ENCODE measurements at places on chromosomes 11 and 22.

- DNase-seq, result no peak
Measured at GRCh38 chr11:8721609-8722500, 39.3 kb downstream of the RPL27A start.

DNA sequence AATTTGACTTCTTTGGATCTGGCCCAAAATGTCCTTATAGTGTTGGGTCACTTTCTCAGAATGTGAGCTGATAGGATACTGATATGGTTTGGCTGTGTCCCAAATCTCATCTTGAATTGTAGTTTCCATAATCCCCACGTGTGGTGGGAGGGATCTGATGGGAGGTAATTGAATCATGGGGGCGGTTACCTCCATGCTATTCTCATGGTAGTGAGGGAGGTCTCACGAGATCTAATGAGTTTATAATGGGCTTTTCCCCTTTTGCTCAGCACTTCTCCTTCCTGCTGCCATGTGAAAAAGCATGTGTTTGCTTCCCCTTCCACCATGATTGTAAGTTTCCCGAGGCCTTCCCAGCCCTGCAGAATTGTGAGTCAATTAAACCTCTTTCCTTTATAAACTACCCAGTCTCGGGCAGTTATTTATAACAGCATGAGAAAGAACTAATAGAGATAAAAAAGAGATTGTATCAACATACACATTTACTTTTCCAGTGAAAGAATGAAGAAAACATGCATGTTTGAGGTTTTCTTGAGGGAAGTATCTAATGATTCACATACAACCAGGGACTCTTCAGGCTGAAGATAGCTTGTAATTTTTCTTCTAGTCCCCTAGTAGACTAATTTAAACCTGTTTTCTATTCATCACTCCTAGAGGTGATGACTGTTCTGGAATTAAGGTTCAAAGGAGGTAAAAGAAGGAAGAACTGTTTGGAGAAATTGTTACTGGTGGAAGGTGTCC, 17.3 kb upstream of the CSTF3 start:
- no peak for DNase-seq

DNA sequence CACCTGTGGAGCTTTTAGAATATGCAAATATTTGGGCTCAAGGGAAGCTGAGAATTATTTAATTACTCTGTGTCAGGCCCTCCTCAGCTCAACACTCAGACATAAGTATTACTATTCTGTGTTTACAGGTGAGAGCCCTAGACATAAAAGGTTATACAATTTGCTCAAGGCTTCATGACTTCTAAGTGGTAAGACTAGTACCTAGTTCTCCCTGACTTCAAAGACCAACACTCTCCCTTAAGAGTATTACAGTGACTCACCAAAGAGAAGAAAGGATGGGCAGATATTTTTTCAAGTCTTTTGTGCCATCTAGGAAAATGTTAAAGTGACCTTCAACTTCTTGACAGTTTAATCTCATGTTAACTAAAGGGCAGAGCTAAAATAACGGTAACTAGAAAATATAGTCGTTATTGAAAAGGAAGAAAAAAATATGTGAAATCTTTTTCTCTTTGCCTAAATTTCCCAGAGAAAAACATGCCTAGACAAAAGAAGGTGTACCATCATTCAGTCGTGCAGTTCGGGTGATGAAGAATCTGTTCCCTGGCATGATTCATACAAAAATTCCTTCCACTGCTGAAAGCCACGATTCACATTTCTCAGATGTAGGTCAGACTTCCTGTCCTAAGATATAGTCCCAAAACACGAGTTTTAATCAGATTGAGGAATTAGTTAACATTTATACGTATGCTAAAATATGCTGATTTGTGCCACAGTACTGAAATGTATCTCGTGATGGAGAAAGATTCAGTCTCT, 849.1 kb upstream of the API5 start:
- DNase-seq, result no peak

GRCh38 chr11:2687782-2688191, 12.0 kb downstream of the KCNQ1OT1 start:
- DNase-seq, result no peak

GRCh38 chr22:38935023-38935422, 22.4 kb upstream of the APOBEC3A start:
- DNase-seq, result no peak

GRCh38 chr11:111445586-111445985, 66.5 kb upstream of the POU2AF1 start:
- no peak for DNase-seq

- DNase-seq, result no peak
Measured at GRCh38 chr22:29718949-29719898, 579 bp upstream of the CABP7 start.

DNA sequence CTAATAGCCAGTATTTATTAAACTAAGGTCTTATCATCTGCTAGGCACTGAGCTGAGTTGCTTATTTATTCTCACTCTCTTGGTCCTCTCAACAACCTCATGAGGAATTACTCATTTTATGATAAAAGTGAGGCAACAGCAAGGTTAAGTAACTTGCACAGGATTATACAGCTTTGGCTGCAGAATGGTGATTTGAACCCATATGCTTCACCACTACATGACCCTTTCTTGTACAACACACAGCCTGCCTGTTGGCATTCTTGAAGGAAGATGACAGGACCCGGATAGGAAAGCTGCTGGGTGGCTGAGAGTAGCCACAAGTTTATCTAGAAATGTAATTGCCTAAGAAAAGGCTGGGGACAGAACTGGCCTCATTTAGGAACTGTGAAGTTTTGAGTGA, 5.3 kb upstream of the PARVA start:
- DNase-seq, result no peak

GRCh38 chr11:33488971-33489370, 211.7 kb downstream of the C11orf91 start:
- no peak for DNase-seq

DNA sequence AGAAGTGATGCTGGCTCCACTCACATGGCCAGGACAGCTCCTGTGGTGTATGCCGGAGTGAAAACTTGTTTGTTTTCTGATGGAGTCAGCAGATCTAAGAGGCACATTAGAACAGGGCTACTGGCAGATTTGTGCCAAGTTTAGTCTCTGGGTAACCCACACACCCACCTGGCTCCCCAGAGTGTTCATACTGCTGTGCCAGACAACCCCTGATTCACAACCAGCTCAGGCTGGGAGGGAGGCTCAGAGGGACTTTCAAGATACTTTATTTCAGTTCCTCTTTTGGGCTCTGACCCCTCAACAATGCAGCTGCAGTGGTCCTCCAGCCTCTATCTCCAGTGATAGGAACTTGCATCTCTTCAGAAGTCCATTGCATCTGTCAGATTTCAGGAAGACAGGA, 8.5 kb downstream of the NTM start:
- DNase-seq, result no peak

DNA sequence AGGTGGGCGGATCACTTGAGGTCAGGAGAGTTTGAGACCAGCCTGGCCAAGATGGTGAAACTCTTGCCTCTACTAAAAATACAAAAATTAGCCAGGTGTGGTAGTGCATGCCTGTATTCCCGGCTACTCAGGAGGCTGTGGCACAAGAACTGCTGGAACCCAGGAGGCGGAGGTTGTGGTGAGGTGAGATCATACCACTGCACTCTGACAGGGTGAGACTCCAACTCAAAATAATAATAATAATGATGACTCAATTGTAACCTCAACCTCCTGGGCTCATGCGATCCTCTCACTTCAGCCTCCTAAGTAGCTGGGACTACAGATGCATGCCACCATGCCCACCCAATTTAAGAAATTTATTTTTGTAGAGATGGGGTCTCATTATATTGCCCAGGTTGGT, 15.6 kb upstream of the CHRNA10 start:
- no peak for DNase-seq

GRCh38 chr22:46011627-46012181, 34.7 kb upstream of the WNT7B start:
- DNase-seq, result no peak

- DNase-seq, result no peak
Measured at GRCh38 chr11:69301081-69301454, 7.1 kb downstream of the MYEOV start.

- no peak for DNase-seq
Measured at GRCh38 chr22:50080077-50080465, 5.2 kb downstream of the MLC1 start.

DNA sequence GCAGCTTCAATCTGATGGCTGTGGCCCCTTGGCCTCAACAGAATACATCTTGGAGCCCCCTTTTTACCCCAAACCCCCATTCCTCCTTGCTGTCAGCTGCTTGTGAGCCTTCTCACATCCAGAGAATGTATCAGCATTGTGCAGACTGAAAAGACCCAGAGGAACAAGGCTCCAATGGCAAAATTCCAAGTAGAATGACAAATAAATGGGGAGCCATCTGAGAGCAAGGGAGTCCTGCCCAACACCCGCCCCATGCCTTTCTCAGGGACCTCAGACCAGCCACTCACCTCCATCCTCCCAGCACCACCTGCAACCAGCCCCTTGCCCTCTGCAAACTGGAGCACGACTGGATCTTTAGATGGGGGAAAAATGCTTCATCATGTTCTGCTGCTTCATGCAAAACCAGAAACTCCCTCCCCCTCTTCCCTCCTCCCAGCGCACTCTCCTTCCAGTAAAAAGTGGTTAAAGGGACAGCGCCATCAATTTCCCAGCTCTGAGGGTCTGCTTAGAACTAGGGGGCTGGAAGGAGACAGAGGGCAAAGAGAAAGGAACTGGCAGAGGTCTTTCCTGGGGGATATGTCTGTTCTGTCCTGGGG, 2.2 kb upstream of the NEFH start:
- no peak for DNase-seq

GRCh38 chr22:34966980-34967565, 98.9 kb upstream of the ISX start:
- no peak for DNase-seq

- no peak for DNase-seq
Measured at GRCh38 chr11:22668005-22668796, 1.8 kb downstream of the GAS2 start.

DNA sequence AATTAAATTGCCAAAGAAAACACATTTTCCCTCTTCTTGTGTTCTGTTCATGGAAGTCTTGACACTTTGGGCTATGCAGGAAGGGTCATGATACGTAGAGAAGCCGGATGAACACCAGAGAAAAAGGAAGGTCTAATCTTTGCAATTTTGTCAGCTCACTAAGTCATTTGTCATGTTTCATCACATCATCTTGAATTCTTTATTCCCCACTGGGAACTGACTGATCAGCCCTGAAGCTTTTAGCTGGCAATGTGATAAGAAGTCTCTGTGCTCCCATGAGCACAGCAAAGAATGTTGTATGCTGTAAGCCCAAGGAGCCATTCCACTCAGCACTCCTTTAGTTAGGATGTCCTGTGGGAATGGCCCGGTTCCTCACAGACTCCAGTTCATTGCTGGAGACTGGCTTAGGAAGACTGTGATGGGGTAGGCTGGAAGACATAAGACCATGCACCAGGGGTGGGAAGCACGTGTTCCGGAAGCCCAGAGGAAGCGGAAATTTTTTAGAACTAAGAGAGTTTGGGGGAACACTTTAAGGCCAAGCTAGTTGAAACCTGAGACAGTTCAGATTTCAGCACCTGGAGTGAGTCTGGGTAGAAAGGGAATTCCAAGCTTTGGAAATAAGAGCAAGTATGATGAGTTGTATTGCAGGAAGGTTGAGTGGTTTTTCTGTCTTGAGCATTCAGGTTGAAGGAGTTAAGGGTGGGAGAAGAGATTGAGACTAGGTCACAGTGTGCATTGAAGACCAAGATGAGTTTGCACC, 306.7 kb upstream of the MTNR1B start:
- no peak for DNase-seq

GRCh38 chr22:46843821-46844255, 81.4 kb downstream of the TBC1D22A start:
- no peak for DNase-seq

DNA sequence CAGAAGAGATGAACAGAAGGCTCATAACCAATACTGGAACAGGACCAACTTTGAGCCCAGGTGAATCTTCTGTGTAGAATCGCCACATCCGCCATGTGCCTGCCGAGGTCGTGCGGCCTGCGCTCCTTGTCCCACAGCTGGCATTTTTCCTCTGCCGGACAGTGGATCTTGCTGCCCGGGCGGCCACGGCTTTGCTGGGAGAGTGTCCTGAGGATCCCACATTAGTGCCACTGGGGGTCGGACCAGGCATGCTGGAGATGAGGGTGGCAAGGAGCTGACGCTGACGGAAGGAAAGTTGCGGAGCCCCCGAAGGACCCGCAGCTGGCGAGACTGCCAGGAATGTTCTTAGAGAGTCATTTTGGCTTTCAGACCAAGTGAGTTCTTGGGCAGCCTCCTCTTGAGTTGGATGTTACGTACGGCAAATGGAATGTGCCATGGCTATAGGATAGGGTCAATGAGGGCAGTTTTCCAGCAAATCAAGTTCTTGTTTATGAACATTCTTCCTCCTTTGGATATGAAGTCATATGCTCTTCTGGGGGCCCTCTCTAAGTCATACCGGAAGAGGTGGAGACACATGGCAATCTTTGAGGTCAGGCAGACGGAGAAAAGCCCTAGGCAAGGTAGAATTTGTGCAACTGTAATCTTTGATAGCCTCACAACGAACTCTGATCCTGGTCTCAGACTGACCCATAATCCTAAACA, 57.4 kb upstream of the NUP160 start:
- no peak for DNase-seq

GRCh38 chr11:76641905-76642304, 28.6 kb downstream of the LRRC32 start:
- DNase-seq, result no peak

DNA sequence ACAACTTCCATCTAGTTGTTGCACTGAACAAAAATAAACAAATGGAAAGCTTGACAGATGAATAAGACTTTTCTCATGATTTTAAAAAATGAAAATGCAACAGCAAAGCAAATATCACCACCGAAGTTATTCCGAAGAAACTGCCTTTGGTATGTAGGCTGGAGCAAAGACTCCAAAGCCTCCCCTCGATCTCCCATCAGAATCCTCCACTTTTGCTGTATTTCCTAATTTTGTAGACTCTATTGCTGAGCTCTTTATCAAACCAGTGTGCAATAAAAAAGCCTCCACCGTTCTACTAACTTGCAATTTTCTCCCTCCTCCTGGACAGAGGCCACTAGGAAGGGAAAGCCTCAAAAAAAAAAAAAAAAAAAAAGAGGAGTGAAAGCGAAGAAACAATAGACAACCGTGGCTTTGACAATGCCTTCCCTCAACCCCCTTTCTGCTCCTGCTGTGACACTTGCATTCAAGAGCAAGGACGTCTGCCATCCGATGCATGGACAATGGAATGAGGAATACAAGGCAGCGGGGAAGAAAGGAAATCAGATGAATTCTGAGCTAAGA, 190.9 kb upstream of the BLID start:
- DNase-seq, result no peak

- DNase-seq, result no peak
Measured at GRCh38 chr11:95070471-95070870, 3.8 kb downstream of the SRSF8 start.

GRCh38 chr11:63680834-63681320, 423 bp upstream of the RTN3 start:
- DNase-seq, result no peak

DNA sequence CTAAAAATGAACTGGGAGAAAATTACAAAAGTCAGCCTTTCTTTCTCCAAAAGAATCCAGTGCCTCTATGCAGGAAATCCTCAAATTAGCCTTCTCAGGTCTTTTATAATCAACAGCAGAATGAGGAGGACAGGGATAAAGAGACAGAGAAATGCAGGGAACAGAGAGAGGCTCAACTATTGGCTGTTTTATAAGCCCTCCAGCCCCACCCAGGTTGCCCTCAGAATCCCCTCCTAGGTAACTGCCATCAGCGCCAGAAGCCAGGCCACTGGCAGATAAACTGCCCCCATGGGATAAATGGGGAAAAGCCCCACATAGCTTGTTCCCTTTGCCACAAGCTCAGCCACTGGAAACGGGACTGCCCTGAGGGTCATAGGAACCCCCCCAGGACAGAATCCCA, 10.9 kb upstream of the HMOX1 start:
- DNase-seq, result no peak

GRCh38 chr11:93775289-93775688, 8.8 kb upstream of the MED17 start:
- DNase-seq, result no peak
